ENCODE measurements at places on chromosomes 12 and 14. TPM values are rescaled to one million over a fixed set of nuclear protein-coding genes. Genes with fewer than 3 reads are reported as not detected.

DNA sequence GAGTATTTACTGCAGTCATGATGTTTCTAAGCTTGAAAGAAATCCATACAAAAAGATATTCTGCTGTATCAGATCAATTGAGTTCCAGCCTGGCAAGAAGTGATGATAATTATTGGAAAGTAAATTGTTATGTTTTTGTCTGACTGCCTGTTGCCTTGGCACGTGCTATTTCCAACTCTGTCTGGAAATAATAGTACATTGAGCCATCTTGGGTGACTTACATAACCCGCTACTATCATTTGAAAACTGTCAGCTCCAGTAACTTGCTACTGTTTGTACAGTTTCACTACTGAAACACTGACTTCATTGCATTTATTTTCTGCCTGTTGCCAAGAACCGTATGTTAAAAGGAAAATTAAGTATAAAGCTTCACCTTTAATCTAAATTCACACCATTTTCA is 318.6 kb downstream of the ITPR2 start:
- peaks cover 3% of the 10 kb centered on the region for H3K36me3 ChIP-seq
- no peak for DNase-seq
- no peak overlapping the region for H3K27ac ChIP-seq
- H3K4me3 ChIP-seq, result no peak overlapping the region

DNA sequence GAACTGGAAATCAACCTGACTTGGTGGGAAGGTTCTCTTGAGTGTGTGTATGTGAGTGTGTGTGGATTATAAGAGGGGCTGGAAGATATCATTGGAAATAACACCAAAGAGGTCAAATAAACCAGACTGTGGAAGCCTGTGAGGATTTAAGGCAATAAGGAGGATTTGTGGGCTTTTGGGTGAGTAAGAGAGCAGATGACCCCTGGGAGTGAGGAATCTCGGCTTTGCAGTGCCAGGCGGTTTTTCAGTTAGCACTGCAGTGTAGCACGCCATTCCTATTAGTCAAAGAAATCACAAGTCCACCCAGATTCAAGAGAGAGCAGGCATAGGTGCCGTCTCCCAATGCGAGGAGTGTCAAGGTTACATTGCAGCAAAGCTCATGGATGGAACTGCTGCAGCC is 63.3 kb downstream of the CALM1 start:
- peaks cover 4% of the 10 kb centered on the region for H3K27me3 ChIP-seq
- H3K4me3 ChIP-seq, result no peak overlapping the region
- no peaks in the 10 kb centered on the region for H3K36me3 ChIP-seq
- DNase-seq, result no peak
- no peaks in the 10 kb centered on the region for H3K4me1 ChIP-seq
- no peak overlapping the region for H3K27ac ChIP-seq

- peaks cover 8% of the 10 kb centered on the region for H3K27me3 ChIP-seq
- no peak overlapping the region for H3K4me3 ChIP-seq
- H3K27ac ChIP-seq, result no peak overlapping the region
Observed at GRCh38 chr12:108119126-108119973, 9.7 kb upstream of the WSCD2 start.

- peaks cover 57% of the 10 kb centered on the region for H3K36me3 ChIP-seq
- H3K27me3 ChIP-seq, result no peaks in the 10 kb centered on the region
- no peak for DNase-seq
Observed at GRCh38 chr14:75119056-75119455, 7.8 kb downstream of the NEK9 start.

- no peak overlapping the region for H3K4me3 ChIP-seq
- H3K36me3 ChIP-seq, result peaks cover 5% of the 10 kb centered on the region
- no peak overlapping the region for H3K27ac ChIP-seq
- H3K4me1 ChIP-seq, result peaks cover 26% of the 10 kb centered on the region
Observed at GRCh38 chr12:124778411-124778810, 85.3 kb downstream of the SCARB1 start.

DNA sequence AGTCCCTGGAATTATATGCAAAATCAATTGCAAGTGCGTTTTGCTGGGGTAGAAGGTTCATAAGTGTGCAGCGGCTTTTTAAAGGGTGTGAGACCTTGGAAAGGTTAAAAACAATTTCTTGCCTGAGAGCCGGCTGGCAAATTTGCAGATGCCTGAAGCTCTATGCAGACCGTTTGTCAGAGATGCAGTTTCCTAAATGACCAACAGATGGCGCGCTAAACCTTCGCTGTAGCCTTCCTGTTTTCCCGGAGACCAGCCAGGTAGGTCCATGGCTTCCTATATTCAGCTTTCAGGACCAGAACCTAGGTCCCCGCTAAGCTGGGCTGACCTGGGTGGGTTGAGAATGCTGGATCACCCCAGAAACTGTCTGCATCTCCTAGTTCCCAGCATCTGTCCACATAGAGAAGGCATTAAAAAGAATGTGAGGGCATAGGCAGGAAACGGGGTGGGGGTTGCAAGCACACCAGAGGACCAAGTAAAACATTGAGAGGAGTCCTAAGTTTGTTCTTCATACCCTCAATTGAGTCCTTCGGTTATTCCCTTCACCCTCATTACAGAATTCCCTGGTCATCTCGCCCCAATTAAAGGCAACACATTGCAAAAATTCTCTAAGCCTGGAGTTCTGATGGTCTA is 5.7 kb upstream of the NOS1 start:
- no peak overlapping the region for H3K4me3 ChIP-seq
- DNase-seq, result peak; percentile 73
- H3K36me3 ChIP-seq, result no peaks in the 10 kb centered on the region
- no peak overlapping the region for H3K27ac ChIP-seq
- no peaks in the 10 kb centered on the region for H3K4me1 ChIP-seq

- peaks cover 57% of the 10 kb centered on the region for H3K36me3 ChIP-seq
- peak overlapping the region; percentile 77 for H3K27ac ChIP-seq
- no peaks in the 10 kb centered on the region for H3K27me3 ChIP-seq
- DNase-seq, result no peak
- H3K4me1 ChIP-seq, result peaks cover 83% of the 10 kb centered on the region
Observed at GRCh38 chr12:101823039-101823438, 7.7 kb downstream of the GNPTAB start.

Gene SERPINA1
- total RNA-seq, result not detected

Gene CLEC9A
- not detected for total RNA-seq

Gene GALC
- total RNA-seq, result 17.0 TPM

Measured in activated CD8-positive, alpha-beta T cell treated with anti-CD3 and anti-CD28 coated beads, Interleukin-2, amount 10 ng/mL, durations not matched to agents 7 days and 5 days (primary cell).